ENCODE measurements at places on chromosomes 6 and 20. TPM values are rescaled to one million over a fixed set of nuclear protein-coding genes. Genes with fewer than 3 reads are reported as not detected.

DNA sequence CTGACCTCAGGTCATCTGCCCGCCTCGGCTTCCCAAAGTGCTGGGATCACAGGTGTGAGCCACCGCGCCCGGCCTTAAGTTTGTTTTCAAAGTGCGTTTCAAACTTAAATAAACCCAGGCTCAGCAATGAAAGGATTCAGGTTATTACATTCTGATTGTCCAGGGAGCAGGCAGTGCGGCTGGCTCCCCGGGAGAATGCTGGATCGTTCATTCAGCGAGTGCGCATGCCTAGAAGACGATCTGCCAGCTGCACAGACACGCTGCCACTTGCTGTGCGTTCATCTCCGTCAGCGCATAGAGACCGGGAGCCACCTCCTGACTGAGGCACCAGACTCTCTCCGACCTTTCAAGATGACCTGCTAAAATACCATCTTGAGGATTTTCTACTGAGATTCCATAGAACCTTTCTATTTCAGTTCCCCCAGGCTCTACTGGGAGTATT is 163.9 kb upstream of the ZNF217 start:
- peaks cover 10% of the 10 kb centered on the region for H3K4me1 ChIP-seq
- H3K4me3 ChIP-seq = no peak overlapping the region
- no peaks in the 10 kb centered on the region for H3K36me3 ChIP-seq
- no peak overlapping the region for H3K27ac ChIP-seq
- no peaks in the 10 kb centered on the region for H3K27me3 ChIP-seq

DNA sequence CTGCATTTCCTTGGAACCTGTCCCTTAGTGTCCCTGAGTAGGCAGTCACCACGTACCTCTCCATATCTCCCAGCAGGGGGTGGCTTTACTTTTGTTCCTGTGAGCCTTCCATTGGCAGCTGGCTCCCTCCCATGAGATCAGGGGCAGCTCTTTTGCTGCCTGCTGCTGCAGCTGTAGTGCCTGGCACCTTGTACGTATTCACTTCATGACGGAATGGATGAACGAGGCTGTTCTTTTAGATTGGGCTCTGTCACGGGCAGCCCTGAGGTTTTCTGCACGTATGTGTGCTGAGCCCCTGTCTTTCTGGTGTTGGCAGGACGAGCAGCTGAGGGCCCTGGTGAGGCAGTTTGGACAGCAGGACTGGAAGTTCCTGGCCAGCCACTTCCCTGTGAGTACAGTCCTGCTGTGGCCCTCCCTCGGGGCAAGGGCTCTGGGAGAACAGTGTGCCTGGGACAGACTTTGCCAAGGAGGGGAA is 14.6 kb downstream of the MYBL2 start:
- H3K4me3 ChIP-seq = no peak overlapping the region
- peak overlapping the region; percentile 90 for H3K27ac ChIP-seq
- H3K36me3 ChIP-seq = no peaks in the 10 kb centered on the region

Gene FAM83C
- total RNA-seq = not detected

GRCh38 chr6:4114123-4114522 is 21.3 kb downstream of the ECI2 start:
- no peak overlapping the region for H3K27ac ChIP-seq
- DNase-seq = no peak
- H3K36me3 ChIP-seq = peaks cover 44% of the 10 kb centered on the region
- no peaks in the 10 kb centered on the region for H3K27me3 ChIP-seq
- H3K4me3 ChIP-seq = no peak overlapping the region

Gene TSHZ2
- total RNA-seq = 17.8 TPM

DNA sequence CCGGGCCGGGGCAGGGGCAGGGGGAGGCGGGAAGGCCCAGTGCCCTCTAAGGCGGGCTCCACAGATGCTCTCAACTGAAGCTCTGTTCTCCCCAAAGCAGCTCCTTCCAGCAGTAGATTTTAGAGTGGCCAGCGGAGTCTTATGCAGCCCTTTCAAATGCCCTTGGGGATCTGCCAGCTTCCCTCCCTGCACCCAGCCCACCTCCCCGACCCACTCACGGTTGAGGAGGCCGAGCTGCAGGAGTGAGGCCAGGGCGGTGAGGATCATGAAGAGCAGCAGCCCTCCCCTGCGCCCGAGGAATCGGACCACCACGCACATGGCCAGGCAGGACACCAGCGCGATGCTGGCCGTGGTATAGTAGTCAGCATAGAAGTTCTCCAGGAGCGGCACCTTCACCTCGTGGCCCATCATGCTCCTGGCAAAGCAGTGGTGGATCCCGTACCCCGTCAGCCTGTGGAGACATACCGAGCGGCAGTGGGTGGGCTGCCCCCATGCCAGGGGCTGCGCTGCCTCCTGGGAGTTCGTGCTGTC is 28.0 kb downstream of the PSMG4 start:
- H3K27ac ChIP-seq = no peak overlapping the region
- peaks cover 25% of the 10 kb centered on the region for H3K36me3 ChIP-seq
- H3K27me3 ChIP-seq = no peaks in the 10 kb centered on the region

Gene CNKSR3
- total RNA-seq = 45.0 TPM

Gene GLP1R
- not detected for total RNA-seq

DNA sequence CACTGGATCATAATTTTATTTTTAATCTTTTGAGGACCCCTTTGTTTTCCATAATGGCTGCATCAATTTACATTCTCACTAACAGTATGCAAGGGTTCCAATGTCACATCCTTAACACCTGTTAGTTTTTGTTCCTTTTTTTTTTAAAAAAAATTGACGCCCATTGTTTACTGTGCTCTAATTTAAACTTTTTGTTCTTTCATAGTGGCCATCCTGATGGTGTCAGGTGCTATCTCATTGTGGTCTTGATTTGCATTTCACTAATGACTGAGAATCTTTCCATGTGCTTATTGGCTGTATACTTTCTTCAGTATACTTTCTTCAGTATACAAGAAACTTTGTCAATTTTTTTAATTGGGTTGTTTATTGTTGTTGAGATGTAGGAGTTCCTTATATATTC is 347.0 kb downstream of the RNGTT start:
- no peak for DNase-seq
- no peaks in the 10 kb centered on the region for H3K4me1 ChIP-seq
- H3K4me3 ChIP-seq = no peak overlapping the region
- H3K27me3 ChIP-seq = no peaks in the 10 kb centered on the region
- H3K36me3 ChIP-seq = no peaks in the 10 kb centered on the region
- H3K27ac ChIP-seq = no peak overlapping the region

GRCh38 chr6:168004023-168004422 is 6.6 kb downstream of the KIF25 start:
- H3K4me3 ChIP-seq = no peak overlapping the region
- no peaks in the 10 kb centered on the region for H3K4me1 ChIP-seq
- no peaks in the 10 kb centered on the region for H3K36me3 ChIP-seq
- H3K27ac ChIP-seq = no peak overlapping the region
- no peaks in the 10 kb centered on the region for H3K27me3 ChIP-seq

- peaks cover 37% of the 10 kb centered on the region for H3K4me1 ChIP-seq
- H3K27ac ChIP-seq = no peak overlapping the region
Measured at GRCh38 chr6:98839781-98840361, 5.5 kb downstream of the POU3F2 start.

- no peaks in the 10 kb centered on the region for H3K36me3 ChIP-seq
- H3K4me3 ChIP-seq = no peak overlapping the region
- H3K27me3 ChIP-seq = no peaks in the 10 kb centered on the region
- H3K27ac ChIP-seq = no peak overlapping the region
Measured at GRCh38 chr20:48143435-48144081, 358.3 kb upstream of the SULF2 start.

- H3K27ac ChIP-seq = peak overlapping the region; percentile 50
- no peaks in the 10 kb centered on the region for H3K27me3 ChIP-seq
- no peak for DNase-seq
- peaks cover 14% of the 10 kb centered on the region for H3K4me1 ChIP-seq
Measured at GRCh38 chr6:128240024-128240428, 280.4 kb downstream of the PTPRK start.

Gene HUS1B
- 1.7 TPM for total RNA-seq

Gene LPA
- not detected for total RNA-seq

DNA sequence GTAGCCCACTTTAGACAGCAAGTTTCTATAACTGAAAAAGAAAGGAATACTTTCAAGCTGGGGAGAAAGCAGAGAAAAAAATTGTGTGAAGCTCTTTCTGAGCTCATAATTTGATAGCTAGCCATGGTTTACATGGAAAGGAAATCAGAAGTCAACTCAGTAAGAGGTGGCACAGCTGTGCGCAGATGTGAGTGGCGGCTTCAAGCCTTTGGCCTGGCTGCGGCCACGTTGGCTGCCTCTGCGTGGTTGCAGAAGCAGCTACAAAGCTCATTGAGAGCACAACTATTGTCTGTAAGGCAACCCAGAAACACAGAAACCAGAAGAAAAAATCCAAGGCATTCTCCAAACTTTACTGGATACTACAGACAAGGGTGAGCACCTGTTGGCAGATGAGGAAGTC is 136.9 kb downstream of the SASH1 start:
- no peaks in the 10 kb centered on the region for H3K4me1 ChIP-seq
- no peak for DNase-seq
- peaks cover 12% of the 10 kb centered on the region for H3K36me3 ChIP-seq
- H3K27me3 ChIP-seq = no peaks in the 10 kb centered on the region

Gene PNPLA1
- total RNA-seq = 0.52 TPM

DNA sequence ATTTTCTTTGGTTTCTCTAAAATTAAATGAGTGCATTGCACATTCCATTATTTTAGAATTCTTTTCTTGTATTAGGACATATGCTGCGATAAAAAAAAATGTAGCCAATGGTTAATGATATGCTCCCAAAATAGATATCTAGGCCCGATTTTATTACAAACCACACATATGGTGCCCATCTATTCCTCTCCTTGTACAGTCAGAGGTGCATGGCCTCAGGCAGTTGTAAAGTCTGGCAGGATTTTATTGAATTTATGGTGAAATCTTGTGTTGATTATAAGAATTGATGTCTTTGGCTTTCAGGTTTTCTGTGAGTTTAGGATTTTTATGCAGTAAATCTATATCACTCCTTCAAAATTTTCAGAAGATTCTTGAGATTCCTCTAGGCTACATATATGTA is 192.2 kb downstream of the RFPL4B start:
- H3K4me3 ChIP-seq = no peak overlapping the region
- DNase-seq = no peak
- no peak overlapping the region for H3K27ac ChIP-seq

Gene SIGLEC1
- total RNA-seq = 11.4 TPM

DNA sequence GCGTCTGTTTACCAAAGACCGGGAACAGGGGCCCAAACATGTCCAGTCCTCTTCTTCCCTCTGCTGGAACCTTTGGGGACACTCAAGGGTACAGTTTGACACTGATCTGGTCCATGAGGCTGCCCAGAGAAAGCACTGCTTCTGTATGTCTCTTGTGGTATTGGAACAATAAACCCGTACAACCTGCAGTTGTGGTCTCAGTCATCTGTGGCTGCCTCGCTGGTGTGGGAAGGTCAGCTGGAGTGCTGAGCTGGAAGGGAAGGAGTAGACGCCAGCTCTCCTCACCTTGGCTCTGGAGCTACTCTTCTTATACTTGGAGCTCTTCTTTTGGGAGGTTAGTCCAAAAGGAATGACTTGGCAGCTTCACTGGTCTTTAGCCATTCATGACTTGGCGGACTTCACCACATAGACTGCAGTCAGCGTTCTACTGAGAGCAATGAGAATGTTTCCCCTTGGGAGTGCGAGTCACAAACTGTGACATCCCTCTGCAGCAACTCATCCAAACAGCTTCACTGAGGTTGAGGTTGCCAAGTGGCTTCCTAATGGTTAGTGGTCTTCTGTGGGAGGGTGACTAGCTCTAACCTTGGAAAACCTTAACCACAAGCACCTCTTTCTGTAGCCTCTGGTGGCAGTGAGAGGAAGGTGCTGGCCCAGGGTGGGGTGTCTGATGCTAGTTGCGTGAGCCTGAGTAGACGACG is 81.2 kb downstream of the ASXL1 start:
- H3K27me3 ChIP-seq = no peaks in the 10 kb centered on the region
- H3K4me1 ChIP-seq = peaks cover 4% of the 10 kb centered on the region
- no peak for DNase-seq
- no peak overlapping the region for H3K27ac ChIP-seq

GRCh38 chr6:162871966-162872365 is 144.2 kb downstream of the PACRG start:
- DNase-seq = no peak
- H3K27me3 ChIP-seq = no peaks in the 10 kb centered on the region
- no peak overlapping the region for H3K27ac ChIP-seq
- no peaks in the 10 kb centered on the region for H3K4me1 ChIP-seq

Gene GSTA2
- not detected for total RNA-seq

GRCh38 chr6:107666981-107667601 is 157.0 kb downstream of the SCML4 start:
- no peak overlapping the region for H3K4me3 ChIP-seq
- peaks cover 31% of the 10 kb centered on the region for H3K4me1 ChIP-seq
- no peaks in the 10 kb centered on the region for H3K27me3 ChIP-seq

GRCh38 chr20:13148402-13148801 is 72.7 kb upstream of the ISM1 start:
- no peak overlapping the region for H3K27ac ChIP-seq
- no peak for DNase-seq
- H3K27me3 ChIP-seq = no peaks in the 10 kb centered on the region
- no peak overlapping the region for H3K4me3 ChIP-seq
- no peaks in the 10 kb centered on the region for H3K36me3 ChIP-seq

GRCh38 chr6:122631571-122632249 is 21.5 kb downstream of the PKIB start:
- H3K27me3 ChIP-seq = no peaks in the 10 kb centered on the region
- no peak overlapping the region for H3K4me3 ChIP-seq
- DNase-seq = no peak
- H3K36me3 ChIP-seq = no peaks in the 10 kb centered on the region
- no peaks in the 10 kb centered on the region for H3K4me1 ChIP-seq

DNA sequence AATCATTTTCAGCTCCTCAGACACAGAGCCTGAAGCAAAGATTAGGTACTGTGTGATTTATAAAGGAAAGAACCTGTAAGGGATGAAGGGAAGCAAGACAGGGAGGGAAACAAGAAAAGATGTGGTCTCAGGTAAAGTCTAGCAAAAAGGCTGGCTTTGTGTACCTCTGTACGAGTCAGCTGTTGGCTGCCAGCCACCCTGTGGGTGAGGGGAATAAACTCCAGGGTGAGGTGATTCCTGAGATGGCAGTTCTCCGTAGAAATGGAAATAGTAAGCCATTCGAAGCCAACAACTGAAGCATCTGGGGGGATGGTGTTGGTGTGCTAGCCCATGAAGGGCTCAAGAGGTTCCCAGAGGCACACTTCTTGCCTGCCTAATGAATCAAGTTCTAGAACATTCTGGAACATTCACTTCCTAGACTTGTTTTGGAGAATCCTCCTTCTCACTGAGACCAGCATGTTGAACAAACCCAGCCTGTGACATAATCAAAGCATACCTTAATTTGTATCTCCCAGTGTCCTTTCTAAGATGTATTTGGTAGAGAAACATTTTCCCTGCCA is 10.6 kb upstream of the TTPAL start:
- DNase-seq = no peak
- no peaks in the 10 kb centered on the region for H3K27me3 ChIP-seq
- H3K27ac ChIP-seq = no peak overlapping the region
- no peaks in the 10 kb centered on the region for H3K36me3 ChIP-seq
- H3K4me1 ChIP-seq = no peaks in the 10 kb centered on the region
- H3K4me3 ChIP-seq = no peak overlapping the region
